Epithelial cell of proximal tubule (primary cell): ENCODE measurements at places on chromosomes 12 and 14. TPM values are rescaled to one million over a fixed set of nuclear protein-coding genes. Genes with fewer than 3 reads are reported as not detected.

- DNase-seq = no peak
Observed at GRCh38 chr12:57549909-57550640, at the start of gene KIF5A. Gene KIF5A, plus strand, starts transcription at chr12:57550044. Its CDS starts 228 bp downstream, at chr12:57550272.

DNA sequence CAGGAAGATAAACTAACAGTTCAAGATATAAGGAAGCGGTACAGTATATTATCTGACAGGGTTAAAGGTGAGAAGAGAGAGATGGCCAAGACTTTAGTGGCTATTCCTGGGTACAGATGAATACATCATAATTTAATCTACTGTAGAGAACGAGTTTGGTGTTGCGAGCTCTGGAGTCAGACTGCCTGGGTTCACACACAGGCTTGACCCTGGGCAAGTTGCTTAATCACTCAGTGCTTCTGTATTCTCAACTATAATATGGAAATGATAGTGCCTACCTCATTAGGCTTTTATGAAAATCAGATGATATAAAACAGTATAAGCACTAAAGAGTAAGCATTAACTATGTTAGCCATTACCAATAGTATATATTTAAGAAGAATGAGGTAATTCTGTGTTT is 3.5 kb downstream of the PPM1H start:
- no peak for DNase-seq

GRCh38 chr12:6069437-6070093 is 54.9 kb downstream of the VWF start:
- no peak for DNase-seq

GRCh38 chr12:130970908-130971233 is 17.2 kb downstream of the ADGRD1 start:
- DNase-seq = no peak

GRCh38 chr12:51955702-51956101 is 4.2 kb downstream of the ACVR1B start:
- no peak for DNase-seq

- DNase-seq = peak; percentile 4
Observed at GRCh38 chr12:123748661-123749060, 13.4 kb upstream of the DNAH10 start.

BCL11B gene
- total RNA-seq = 0.23 and 0.58 TPM in 2 replicates

- DNase-seq = no peak
Observed at GRCh38 chr12:28865776-28866175, 283.3 kb upstream of the FAR2 start.

DNA sequence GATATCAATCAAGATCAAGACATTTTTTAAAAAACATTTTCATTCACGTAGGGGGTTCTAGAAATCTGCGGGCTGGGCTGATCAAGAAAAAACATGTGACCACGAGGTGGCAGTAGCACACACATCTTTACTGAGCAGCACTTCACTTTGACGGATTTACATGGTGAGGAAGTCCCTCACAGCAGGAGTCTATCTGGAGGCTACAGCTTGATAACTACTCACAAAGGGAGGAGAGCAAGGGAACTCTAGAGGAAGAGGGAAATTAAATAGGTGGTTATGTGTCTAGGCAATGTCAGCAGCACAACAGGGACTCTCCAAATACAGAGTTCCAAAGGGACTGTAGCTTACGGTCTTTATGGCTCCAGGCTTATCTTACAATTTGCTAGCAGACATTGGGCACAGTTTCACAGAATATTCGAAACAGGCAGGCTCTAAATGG is 248.1 kb downstream of the DPY19L2 start:
- DNase-seq = peak; percentile 15

DNA sequence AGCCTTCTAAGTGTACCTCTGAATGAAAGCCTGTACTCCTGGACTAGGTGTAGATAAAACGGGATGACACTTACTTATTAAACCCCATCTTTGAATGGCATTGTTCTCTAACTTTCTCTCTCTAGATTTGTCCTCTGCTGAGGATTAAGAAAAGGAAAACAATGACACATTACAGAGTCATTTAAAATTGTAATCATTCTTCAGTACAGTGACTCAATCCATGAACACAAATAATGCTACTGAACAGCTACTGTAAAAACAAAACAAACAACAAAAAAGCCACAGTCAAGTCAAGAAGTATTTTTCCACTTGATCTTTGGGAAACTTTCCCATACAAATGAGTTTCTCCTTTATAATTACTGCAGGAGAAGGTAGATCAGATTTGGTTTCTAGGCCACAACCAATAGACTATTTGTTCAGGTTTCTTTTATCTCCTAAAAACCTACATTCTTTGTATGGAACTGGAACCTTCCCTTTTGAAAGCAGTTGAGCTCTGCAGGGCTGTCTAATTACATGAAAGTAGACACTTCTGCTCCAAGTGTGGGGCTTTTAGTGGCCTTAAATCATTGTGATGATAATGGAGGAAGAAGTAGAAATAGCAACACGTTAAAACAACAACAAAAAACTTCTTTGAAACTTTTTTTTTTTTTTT is 219.1 kb downstream of the ESR2 start:
- no peak for DNase-seq

GRCh38 chr14:74886001-74886400 is 4.3 kb downstream of the DLST start:
- no peak for DNase-seq

GPRC5D gene
- total RNA-seq = not detected in 2 replicates
